NCI-H1417 treated with DMSO at 0.1 percent for 48 hours (cell line): ENCODE measurements at places on chromosomes 6 and 20.

GRCh38 chr6:85458782-85459181 is 8.9 kb downstream of the NT5E start:
- no peak for DNase-seq

DNA sequence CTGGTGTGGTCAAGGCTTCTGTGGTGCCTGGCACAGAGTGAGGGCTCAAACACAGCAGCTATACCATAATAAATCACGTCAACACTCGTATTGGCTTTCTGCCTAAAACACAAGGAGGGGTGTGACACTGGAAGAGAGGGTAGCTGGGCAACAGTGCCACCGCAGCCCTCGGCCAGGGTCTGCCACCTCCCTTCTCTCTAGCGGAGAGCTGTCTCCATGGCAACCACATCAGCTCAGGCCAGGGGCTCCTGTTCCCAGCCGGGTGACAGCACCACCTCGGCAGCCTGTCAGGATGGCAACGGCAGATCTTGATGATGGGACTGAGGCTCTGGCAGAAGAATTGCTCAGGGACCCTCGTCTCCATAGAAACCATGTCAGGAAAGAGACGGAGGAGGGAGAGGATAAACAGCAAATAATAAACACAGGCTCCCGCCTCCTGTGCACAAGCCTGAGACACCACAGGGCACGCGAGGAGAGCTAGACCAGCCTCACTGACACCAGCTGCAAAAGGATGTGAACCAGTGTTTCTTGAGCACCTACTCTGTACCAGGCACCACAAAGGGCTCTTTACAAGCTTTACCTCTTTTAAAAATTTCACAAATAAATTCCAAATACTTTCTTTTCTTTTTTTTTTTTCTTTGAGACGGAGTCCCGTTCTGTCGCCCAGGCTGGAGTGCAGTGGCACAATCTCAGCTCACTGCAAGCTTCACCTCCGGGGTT is 50.4 kb upstream of the TLDC2 start:
- peak; percentile 93 for DNase-seq

GRCh38 chr6:30655743-30656094 is 8.8 kb downstream of the C6orf136 start:
- DNase-seq, result no peak

GRCh38 chr6:85580118-85580877 is 13.4 kb downstream of the SNX14 start:
- no peak for DNase-seq

GRCh38 chr20:50636601-50637540 is 54.5 kb downstream of the RIPOR3 start:
- no peak for DNase-seq

DNA sequence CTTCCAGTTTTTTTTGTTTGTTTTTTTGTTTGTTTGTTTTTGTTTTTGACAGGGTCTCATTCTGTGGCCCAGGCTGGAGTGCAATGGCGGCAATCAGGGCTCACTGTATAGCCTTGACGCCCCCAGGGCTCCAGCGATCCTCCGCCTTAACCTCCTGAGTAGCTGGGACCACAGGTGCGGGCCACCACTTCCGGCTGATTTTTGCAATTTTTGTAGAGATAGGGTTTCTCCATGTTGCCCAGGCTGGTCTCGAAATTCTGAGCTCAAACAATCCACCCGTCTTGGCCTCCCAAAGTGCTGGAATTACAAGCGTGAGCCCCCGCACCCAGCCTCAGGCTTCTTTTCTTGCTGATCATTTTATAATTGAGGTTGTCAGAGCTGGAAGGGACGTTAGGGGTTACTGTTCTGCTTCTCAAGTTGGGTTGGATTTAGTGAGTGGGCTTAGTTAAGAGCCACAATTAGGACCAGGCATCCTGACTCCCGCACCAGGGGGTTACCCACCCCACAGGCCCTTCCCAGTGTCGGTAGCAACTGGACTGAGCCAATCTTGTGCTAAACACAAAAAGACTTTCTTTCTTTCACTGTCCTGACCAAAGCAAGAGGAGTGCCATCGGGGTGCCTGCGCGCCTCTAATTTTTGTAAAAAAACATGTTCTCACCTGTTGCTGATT is 13.1 kb upstream of the ZSCAN9 start:
- no peak for DNase-seq
